ENCODE measurements at places on chromosomes 2 and 18. TPM values are rescaled to one million over a fixed set of nuclear protein-coding genes. Genes with fewer than 3 reads are reported as not detected.

RAB12 gene
- total RNA-seq: 100 TPM

SERPINB3 gene
- 0.40 TPM for total RNA-seq

LIMS4 gene
- 5.6 TPM for total RNA-seq

CAPN14 gene
- 0.19 TPM for total RNA-seq

PRSS56 gene
- not detected for total RNA-seq

HES6 gene
- total RNA-seq: 17.2 TPM

CHRNG gene
- not detected for total RNA-seq

MC5R gene
- total RNA-seq: not detected

SERPINB13 gene
- 1.7 TPM for total RNA-seq

PTH2R gene
- total RNA-seq: not detected

KCNJ13 gene
- not detected for total RNA-seq

TPGS2 gene
- 226 TPM for total RNA-seq

CCDC74B gene
- 3.8 TPM for total RNA-seq

ACMSD gene
- total RNA-seq: not detected

SALL3 gene
- total RNA-seq: not detected

DCTN1 gene
- 132 TPM for total RNA-seq

NBAS gene
- 42.4 TPM for total RNA-seq

RFTN2 gene
- 8.9 TPM for total RNA-seq

ADNP2 gene
- total RNA-seq: 15.0 TPM

SAG gene
- total RNA-seq: not detected

RUFY4 gene
- total RNA-seq: not detected

AP1S3 gene
- total RNA-seq: not detected

LYG1 gene
- total RNA-seq: not detected

UGT1A1 gene
- total RNA-seq: 0.94 TPM

ARHGAP15 gene
- 9.3 TPM for total RNA-seq

FOXD4L1 gene
- 0.50 TPM for total RNA-seq

ARHGEF33 gene
- total RNA-seq: 0.96 TPM

ITGA4 gene
- 5.9 TPM for total RNA-seq

DCDC2C gene
- total RNA-seq: not detected

IL36A gene
- not detected for total RNA-seq

ANTXR1 gene
- total RNA-seq: 52.8 TPM

IL1A gene
- total RNA-seq: not detected

GPR55 gene
- total RNA-seq: not detected

DUSP19 gene
- 7.1 TPM for total RNA-seq

CYP26B1 gene
- total RNA-seq: 0.47 TPM

ZNF892 gene
- 5.6 TPM for total RNA-seq

INPP1 gene
- total RNA-seq: 20.1 TPM

DAW1 gene
- total RNA-seq: not detected

LRRC30 gene
- total RNA-seq: not detected

IMPA2 gene
- 385 TPM for total RNA-seq

ABCG8 gene
- not detected for total RNA-seq

CYTIP gene
- total RNA-seq: 2.9 TPM

Measured in gastroesophageal sphincter (tissue), 4 donors.